Endothelial cell (in vitro differentiated cells): ENCODE measurements at places on chromosomes 5 and 9. TPM values are rescaled to one million over a fixed set of nuclear protein-coding genes. Genes with fewer than 3 reads are reported as not detected.

- DNase-seq = no peak
Observed at GRCh38 chr5:96453394-96453793, 20.3 kb upstream of the PCSK1 start.

GRCh38 chr5:45355189-45355992 lies 340.8 kb downstream of the HCN1 start:
- no peak for DNase-seq

ANKRD18B gene
- total RNA-seq = 0.41 TPM

ARAP3 gene
- total RNA-seq = 239 TPM

INVS gene
- 21.6 TPM for total RNA-seq

DRD1 gene
- 0.18 TPM for total RNA-seq
